ENCODE measurements at places on chromosomes 6 and 20. TPM values are rescaled to one million over a fixed set of nuclear protein-coding genes. Genes with fewer than 3 reads are reported as not detected.

The NKAPL gene
- total RNA-seq, result 1.1 TPM

The KIAA1755 gene
- 0.05 TPM for total RNA-seq

The KCNK5 gene
- total RNA-seq, result 0.17 TPM

The CST2 gene
- total RNA-seq, result not detected

The RAD21L1 gene
- total RNA-seq, result not detected

The ENPP4 gene
- total RNA-seq, result 4.9 TPM

The VIP gene
- total RNA-seq, result 0.56 TPM

The EFCAB8 gene
- under 0.01 TPM for total RNA-seq

- DNase-seq, result no peak
Observed at GRCh38 chr20:9723501-9724202, 115.2 kb downstream of the PAK5 start.

GRCh38 chr6:25635886-25636317 is 16.1 kb upstream of the SCGN start:
- no peak for DNase-seq

DNA sequence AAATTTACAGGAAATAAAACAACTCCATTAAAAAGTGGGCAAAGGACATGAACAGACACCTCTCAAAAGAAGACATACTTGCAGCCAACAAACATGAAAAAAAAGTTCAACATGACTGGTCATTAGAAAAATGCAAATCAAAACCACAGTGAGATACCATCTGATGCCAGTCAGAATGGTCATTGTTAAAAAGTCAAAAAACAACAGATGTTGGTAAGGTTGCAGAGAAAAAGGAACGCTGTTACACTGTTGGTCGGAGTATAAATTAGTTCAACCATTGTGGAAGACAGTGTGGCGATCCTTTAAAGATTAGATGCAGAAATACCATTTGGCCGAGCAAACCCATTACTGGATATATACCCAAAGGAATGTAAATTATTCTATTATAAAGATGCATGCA is 858.0 kb upstream of the FLRT3 start:
- no peak for DNase-seq

DNA sequence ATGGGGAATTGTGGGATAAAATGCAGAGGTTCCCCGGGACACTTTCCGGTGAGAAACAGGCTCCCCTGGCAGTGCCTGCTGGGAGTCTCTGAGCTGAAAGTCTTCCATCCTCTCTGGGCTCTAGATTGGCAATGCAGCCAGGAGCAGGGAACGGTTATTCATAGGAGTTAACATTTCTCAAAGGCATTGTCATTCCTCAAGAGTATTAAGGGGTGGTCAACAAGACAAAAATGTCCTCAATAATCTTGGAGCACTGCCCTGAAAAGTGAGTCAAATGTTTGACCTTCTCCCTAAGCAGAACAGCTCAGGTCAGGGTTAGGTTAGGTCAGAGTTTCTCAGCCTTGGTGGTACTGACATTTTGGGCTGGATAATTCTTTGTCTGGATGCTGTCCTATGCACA is 13.2 kb downstream of the BPIFB1 start:
- DNase-seq, result no peak

DNA sequence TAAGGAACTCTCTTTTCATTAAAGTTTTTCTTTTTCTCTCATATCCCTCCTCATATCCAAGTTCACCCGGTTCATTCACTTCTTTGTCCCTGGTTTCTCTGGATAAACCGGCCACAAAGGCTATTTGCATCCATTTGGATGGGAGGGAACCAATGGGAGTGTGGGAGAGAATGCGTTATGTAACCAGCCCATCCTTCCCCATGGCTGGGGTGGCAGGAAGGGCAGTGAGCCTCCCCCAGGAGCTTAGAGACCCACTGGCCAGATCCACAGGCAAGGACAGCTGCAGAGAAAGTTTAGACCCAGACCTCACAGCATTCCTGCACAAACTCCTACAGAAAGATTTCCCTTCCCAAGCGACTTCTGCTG is 10.7 kb downstream of the CASS4 start:
- DNase-seq, result no peak

DNA sequence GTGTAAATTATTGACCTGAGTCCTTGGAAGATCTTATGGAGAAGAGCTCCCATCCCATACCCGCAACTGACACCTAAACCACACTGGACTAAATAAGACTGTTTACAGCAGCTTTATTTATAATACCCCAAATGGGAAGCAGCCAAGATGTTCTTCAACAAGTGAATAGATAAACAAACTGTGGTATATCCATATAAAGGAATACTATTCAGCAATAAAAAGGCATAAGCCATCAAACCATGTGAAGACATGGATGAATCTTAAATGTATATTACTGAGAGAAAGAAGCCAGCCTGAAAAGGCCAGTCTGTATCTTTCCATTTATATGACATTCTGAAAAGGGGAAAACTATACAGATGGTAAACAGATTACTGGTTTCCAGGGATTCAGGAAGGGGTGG is 212.7 kb downstream of the TPBG start:
- DNase-seq, result no peak

DNA sequence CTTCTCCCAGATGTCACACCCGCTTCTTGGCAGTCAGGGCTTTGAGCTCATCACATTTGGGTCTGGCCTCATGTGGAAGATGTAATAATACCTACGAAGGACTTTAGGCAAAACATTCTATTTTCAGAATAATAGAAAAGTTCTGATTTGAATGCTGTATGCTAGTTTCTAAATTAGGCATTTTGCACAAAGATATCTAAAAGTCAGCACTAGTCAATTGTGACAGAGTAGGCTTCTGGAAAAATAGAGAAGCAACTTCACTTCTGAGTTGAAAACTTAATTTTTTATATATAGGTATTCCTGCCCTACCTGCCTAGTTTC is 38.3 kb upstream of the CD2AP start:
- no peak for DNase-seq

DNA sequence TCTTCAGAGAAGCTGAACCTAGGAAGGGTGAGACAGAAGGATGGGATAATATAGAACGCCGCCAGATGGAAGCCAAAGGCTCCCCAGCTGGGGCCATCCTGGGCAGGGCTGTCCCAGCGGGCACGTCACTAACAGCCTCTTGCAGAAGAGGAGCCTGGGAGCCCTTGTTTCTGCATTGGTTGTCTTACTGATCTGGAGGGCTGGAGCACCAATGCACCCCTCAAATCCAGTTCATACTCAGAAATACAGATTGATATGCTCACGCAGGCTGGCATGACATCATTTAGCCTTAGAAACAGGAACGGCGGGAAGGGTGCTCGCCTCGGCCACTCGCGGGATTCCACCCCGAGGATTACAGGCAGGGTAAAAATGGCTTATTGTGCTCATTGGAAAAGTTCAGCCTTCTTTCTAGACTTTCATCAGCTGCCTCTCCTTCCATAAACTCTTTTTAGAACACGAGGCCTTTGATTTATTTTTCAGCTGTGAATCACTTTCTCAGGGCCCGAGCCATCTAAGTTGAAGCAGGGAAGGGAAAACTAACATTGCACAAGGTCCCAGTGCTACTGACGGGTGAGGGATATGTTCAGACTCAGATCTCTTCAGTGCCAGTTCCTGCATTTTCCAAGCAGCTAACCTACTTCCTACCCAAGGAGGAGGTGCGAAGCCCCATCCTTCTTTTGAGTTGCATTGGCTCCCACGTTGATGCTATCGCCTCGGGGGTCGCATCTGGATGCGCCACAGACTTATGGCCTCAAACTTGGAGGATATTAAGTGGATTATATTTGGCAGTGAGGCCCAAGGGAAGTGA is 82.3 kb downstream of the GMPR start:
- DNase-seq, result no peak

DNA sequence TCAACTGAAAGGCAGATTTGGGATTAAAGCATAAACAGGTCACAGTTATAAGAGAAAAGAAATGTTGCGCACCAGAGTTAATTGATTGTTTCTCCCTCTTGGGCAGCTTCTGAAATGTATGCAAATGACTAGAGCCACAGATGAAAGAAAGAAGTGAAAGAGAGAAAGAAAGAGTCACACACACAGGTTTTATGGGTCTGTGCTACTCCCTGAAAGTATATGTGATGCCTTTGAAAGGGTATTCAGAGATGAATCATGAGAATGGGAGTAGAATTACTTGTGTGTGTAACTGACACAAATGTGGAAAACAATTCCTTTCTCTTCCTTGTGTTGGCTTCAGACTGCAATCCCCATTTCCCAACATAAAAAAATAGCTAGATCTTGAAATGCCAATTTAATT is 196.9 kb downstream of the FOXA2 start:
- no peak for DNase-seq

GRCh38 chr20:57618091-57618763 is 2.0 kb downstream of the ZBP1 start:
- peak; percentile 22 for DNase-seq

DNA sequence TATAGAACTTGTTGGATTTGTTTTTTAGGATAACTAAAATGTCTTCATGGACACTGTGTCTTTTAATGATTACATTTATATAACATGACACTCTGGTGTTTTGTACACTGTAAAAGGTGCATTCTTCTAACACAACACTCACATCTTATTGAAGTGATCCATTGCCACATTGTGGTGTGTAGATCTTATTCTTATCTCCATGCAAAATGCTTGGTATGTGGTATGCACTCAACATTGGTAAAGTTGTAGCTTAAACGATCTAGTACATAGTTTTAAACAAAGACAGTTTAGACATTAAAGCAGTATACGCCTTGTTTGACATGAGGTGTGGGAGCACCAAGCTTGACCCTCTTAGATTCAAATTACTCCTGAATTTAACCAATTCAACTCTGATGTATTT is 84.7 kb downstream of the SASH1 start:
- no peak for DNase-seq

- peak; percentile 52 for DNase-seq
Observed at GRCh38 chr20:3250091-3250504, 11.1 kb upstream of the SLC4A11 start.

- DNase-seq, result no peak
Observed at GRCh38 chr6:126341126-126341525, 1.2 kb downstream of the CENPW start.

DNA sequence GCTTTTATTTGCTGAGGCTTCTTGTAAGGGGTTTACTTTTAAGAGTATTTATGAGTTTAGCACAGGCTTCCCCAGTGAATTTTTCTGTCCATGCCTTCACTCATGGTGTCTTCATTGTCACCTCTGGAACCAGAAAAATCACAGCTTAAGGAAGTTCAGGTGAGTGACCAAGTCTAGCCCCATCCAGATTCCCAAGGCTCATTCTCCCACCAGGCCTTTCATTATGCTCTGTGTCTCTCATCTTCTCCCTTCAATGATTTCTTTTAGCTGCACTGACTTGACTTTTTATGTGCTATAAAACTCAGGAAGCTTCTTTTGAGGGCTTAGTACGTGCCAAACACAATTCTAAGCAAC is 64.9 kb upstream of the NEDD9 start:
- DNase-seq, result no peak

DNA sequence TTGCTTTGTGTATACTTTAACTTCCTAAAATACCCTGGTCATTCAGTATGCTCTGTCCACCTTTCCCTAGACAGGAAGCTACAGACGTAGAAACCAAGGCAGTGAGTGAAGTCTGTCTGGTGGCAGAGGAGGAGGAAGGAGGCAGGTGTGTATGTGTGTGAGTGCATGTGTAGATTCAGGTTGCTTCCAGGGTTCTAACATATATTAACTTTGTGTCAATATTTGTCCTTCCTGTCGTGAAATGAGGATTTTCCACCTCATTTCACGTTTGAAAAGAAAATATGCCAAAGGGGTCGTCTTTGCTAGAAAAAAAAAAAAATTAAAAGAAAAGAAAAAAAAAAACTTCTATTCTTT is 411.5 kb downstream of the PKHD1 start:
- no peak for DNase-seq

GRCh38 chr6:168451805-168452517 is 11.0 kb downstream of the SMOC2 start:
- DNase-seq, result no peak

GRCh38 chr20:21643417-21643816 is 62.0 kb upstream of the PAX1 start:
- no peak for DNase-seq

- DNase-seq, result no peak
Observed at GRCh38 chr6:80331522-80331921, 225.1 kb downstream of the BCKDHB start.

GRCh38 chr6:28224131-28225055 is 682 bp upstream of the ZSCAN9 start:
- DNase-seq, result no peak

GRCh38 chr6:17167327-17167979 is 65.6 kb downstream of the STMND1 start:
- peak; percentile 67 for DNase-seq

DNA sequence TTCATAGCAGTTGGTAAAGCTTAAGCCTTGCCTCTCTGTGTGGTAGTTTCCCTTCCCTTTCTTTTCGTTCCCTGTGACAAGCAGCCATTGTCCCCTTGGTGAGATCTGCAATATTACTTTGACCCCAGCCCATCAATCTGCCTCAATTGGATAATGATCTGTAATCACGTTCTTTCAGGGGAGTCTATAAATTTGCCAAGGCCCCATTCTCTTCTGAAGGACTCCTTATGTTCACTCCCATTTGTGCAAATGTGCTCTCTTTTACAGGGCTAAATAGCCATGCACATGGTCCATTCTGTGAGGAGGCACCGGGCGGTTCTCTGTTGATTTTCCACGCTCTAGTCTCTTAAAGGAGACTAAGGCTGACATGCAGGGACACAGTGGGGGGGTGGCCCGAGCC is 660.4 kb upstream of the SLC35B3 start:
- DNase-seq, result no peak

DNA sequence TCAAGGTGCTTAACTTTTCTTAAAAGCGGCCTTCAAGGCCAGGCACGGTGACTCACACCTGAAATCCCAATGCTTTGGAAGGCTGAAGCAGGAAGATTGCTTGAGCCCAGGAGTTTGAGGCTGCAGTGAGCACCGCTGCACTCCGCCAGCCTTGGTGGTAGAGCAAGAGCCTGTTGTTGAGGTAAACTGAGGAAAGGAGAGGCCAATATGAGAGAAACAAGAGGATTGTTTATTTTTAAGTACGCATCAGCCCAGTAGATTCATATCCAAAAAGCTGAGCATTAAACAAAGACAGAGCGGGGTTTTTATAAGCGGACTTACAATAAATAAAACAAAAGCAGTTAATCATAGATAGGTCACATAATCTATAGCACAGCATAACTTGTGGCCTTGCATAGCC is 15.0 kb upstream of the GMPR start:
- no peak for DNase-seq

DNA sequence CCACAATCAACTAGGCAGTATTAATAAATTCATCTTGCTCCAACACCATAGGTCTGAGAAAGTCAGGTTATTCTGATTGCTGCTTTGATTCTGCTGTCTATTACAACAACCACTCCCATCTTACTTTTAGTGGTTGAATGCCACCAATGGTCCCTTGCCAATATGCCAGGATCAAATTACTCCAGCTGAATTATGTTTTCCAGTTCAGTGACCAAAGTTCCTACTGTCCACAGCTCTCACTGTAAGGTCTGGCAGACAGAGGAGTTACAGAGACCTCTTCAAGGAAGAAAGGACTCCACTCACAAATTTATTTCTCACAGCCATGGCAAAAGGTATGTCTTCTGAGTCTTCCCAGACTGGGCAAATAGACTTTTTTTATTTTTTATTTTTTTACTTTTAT is 557.0 kb downstream of the HAO1 start:
- DNase-seq, result no peak

DNA sequence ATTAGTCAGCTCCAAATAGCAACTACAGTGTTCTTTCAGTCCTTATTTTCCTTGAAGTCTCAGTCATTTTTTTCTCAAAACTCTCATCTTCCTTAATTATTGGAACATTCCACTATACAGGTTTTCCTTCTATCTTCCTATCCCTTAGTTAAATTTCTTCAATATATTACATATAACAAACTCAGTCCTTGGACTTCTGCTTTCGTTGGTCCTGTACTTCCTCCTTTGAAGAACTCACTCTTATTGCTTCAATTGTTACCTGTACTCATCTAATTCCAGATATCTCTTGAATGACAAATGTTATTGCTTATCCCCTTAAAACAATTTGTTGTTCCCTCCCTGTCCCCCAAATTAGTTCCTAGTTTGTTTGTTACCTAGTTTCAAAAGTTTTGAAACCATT is 67.7 kb upstream of the NOTCH4 start:
- DNase-seq, result no peak
